ENCODE measurements at places on chromosomes 3 and 15.

- no peak for DNase-seq
Observed at GRCh38 chr3:188707381-188708288, 464.1 kb upstream of the TPRG1 start.

- DNase-seq = no peak
Observed at GRCh38 chr15:40536501-40536900, 28.3 kb downstream of the CCDC32 start.

DNA sequence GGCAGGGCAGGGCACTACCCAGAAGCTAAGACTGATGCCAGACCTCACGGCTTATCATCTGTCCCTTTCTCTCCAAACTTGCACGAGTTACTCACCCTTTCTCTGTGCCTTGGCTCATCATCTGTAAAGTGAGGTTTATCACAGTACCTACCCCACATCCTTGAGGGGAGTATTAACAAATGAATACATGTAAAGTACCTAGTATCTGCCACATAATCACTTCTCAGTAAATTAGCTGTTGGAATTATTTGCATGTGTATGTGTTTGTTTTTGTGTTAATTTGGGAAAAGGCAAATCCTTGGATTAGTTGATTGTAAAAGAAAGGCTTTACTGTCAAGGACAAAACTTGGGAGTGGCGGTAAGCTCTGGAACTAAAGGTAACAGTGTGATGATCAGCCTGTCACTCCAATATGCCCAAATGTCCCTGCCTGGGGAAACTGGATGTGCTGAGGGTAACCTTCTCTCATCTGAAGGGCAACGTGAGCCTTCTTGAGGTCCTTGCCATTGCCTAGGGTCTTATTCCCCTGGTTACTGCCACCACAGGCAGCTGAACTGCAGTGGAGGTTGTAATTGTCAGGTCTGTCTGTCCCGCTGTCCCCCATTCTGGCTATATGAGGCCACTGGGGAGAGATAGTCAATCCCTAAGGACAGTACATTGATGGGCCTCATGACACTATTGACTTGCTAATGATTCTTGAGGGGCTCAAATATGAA, 269.4 kb downstream of the CLSTN2 start:
- no peak for DNase-seq

DNA sequence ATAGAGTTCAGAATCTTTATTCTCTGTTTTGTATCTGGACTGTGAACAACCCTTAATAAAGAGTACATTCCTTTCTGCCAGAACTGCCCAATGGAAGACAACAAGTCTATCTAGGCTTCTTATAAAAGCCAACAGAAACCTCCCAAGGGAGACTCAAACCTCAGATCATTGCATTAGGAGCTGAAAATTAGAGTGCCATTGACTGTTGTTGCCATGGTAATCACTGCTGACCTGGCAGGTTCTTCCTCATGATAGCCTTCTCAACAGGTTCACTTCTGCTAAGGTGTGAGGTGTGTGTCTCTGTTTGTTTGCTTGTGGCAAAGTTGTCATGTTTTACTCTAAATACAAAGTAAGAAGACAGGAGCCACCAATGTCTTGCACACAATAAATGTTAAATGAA, 79.2 kb downstream of the TMEM108 start:
- no peak for DNase-seq

- DNase-seq = no peak
Observed at GRCh38 chr3:163368168-163368567, 1710.1 kb downstream of the SI start.

GRCh38 chr3:136914739-136915138, 43.0 kb upstream of the IL20RB start:
- DNase-seq = no peak
